Left renal cortex interstitium (tissue), 4 donors: ENCODE measurements at places on chromosomes 16 and 17. TPM values are rescaled to one million over a fixed set of nuclear protein-coding genes. Genes with fewer than 3 reads are reported as not detected.

DNA sequence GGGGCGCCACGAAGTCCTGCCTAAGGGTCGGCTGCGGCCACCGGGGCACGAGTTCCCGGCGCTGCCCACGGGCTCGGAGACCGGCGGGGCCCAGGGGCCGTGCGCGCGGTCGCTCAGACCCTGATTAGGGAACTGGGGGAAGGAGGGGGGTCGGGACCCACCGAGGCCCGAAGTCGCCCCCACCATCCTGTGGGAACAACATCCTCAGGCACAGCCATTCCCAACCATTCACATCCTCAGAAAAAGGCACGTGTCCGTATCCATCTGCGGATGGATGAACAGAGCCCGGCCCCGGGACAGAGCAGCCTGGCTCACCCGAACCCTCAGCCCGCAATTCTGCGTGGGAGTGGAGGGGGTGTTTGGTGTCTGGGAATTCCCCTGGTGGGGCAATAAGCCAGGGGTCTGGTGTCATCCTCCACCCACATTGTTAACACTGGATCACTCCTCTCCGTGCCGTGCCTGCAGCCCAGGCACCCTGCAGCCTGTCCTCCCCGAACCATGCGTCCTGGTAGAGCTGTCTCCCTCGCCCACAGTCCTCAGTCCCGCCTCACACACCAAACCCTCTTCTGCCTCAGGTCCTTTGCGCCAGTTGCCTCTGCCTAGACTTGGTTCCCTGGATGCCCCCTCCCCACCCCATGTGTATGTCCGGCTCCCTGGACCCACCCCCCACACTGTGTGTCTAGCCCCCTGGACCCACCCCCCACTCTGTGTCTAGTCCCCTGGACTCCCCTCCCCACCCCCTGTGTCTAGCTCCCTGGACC is 789 bp upstream of the CCDC57 start:
- DNase-seq, result no peak

- DNase-seq, result no peak
These were observed 61.2 kb upstream of the ENDOV start for GRCh38 chr17:80353718-80354275.

- DNase-seq, result no peak
These were observed 82.1 kb downstream of the MSI2 start for GRCh38 chr17:57338257-57338914.

GRCh38 chr16:87409781-87410180 is 17.6 kb downstream of the MAP1LC3B start:
- DNase-seq, result no peak

- peak; percentile 21 for DNase-seq
These were observed 1.5 kb downstream of the FGF11 start for GRCh38 chr17:7440834-7441195.

DNA sequence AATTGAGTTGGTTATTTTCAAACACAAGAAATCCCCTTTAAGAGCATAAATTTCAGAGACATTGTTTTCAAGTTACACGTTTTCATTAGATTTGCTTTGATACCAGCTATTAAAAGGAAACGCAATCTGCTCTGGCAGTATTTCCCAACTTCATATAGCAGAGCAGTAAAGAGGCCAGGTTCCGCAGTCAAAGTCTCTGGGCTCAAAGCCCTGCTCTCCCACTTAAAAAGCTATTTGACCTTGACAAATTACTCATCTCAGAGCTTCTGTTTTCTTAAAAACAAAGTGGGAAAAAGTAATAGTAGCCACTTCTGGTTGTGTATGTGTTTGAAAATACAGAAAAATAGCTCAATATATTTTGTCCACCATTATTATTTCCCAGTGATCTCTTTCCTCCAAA is 89.7 kb upstream of the CDYL2 start:
- no peak for DNase-seq

GRCh38 chr17:38415250-38416194 is 12.7 kb upstream of the ARHGAP23 start:
- DNase-seq, result no peak

- DNase-seq, result no peak
These were observed 211.2 kb downstream of the IRF8 start for GRCh38 chr16:86110134-86110533.

DNA sequence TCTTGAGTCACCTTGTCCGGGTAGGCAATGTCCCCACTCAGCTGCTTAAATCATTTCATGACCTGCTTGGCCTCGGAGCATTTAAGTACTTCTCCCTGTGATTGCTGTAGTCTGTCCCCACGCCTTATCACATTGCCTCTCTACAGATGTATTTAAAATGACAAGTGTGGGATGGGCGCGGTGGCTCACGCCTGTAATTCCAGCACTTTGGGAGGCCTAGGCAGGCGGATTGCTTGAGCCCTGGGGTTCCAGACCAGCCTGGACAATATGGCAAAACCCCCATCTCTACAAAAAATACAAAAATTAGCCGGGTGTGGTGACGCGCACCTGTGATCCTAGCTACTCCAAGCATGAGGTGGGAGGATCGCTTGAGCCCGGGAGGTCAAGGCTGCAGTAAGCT is 1.3 kb upstream of the GJC1 start:
- no peak for DNase-seq

- no peak for DNase-seq
These were observed 44.9 kb upstream of the TANGO6 start for GRCh38 chr16:68798398-68798797.

- no peak for DNase-seq
These were observed 40.8 kb downstream of the MRC2 start for GRCh38 chr17:62668091-62668804.

DNA sequence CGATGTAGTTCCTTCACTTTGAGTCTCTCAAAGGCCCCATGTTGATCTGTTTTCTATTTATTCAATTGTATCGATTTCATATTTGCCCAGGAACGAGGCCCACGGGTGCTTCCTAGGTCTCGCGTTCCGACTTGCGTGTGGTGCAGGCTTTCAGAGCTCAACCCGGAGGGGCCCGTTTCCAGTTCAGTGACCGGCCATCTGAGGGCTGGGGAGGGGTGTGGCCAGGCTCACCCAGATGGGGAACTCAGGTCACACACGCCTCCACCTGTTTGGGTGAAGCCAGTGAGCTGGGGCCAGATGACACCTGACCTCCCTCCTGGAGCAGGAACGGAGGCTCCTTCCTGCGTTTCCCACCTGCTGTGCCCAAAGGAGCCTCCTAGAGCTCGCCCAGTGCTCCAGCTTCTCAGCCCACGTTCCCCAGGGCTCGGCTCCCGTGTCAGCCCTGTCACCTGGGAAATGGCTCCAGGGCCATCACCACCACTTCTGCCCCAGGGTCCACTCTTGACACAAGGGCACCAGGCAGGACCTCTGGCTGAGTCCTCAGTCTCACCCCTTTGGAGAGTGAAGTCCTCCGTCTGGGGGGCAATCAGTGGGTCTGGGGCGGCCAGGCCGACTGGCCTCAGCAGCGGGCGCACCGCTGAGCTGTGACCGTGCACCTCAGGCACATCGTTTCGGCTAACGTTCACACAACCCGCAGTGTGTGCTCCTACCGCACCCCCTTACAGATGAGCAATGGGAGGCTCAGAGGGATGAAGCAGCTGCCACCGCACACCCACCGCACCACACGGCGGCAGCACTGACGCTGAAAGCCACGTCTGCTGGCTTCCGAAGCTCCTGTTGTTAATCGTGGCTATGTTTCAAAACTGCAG is 18.0 kb downstream of the FOXF1 start:
- DNase-seq, result no peak

- no peak for DNase-seq
These were observed 13.0 kb downstream of the SARM1 start for GRCh38 chr17:28384281-28385036.

DNA sequence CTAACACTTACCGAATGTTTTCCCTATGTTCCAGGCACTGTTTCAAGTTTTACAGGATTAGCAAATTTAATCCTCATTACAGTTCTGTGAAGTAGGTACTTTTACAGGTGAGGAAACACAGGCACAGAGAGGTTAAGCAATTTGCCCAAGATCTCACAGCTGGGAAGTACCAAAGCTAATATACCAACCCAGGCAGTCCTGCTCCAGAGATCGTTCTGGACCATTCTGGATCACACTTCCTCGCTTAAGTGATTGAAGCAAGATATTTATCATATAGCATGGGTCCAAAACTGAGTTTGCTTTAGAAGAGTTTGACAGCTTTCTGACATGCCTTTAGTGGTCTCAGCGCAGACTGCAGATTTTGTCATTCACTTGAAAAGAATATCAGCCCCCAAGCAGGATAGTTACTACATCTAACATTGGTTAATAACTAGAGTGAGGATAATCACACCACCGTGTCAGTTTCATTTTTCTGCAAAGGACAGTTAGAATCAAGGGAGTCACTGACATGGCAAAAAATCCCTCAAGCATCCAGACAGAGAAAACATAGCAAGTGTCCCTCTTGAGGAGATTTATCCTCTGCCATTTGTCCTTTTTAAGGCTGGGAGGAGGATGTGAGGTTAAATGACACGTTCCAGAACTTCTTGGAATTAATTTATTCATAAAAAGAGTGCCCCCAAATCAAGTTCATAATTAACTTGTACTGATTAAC is 5.1 kb downstream of the HS3ST3B1 start:
- no peak for DNase-seq

DNA sequence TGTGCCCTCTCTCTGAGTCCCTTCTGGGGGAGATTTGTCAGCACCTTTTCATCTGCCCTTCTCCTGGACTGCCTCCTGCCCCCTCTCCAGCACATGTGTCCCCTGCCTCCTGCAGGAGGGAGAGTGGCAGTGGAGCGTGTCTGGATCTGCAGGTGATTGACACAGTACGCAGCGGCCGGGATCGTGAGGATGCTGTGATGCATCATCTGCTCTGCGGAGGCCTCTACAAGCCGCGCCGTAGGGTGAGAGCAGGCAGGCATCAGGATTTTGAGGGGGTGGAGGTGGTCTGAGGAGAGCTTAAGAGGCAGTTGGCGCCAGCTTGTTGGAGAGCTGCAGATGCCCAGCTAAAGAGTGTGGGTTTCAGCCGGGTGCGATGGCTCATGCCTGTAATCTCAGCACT is 10.9 kb downstream of the SLC9A5 start:
- no peak for DNase-seq

GRCh38 chr17:41528959-41529353 is 848 bp upstream of the KRT19 start:
- no peak for DNase-seq

DNA sequence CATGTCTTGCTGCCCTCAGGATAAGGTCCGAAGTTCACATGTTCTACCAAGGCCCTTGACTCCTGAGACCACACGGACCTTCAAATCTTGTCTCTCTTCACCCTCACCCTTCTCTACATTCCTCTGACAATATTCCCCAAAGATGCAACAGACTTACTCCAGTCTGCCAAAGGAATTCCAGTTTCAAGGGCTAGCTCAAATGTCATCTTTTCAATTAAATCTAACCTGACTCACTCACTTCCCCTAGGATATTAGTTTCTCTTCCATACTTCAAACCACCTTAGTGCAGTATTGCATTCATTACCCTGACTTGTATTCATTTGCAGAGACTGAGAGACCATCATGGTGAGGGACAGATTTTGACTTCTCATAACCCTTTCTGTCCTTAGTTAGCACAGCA is 59.6 kb upstream of the ADCY9 start:
- no peak for DNase-seq

DNA sequence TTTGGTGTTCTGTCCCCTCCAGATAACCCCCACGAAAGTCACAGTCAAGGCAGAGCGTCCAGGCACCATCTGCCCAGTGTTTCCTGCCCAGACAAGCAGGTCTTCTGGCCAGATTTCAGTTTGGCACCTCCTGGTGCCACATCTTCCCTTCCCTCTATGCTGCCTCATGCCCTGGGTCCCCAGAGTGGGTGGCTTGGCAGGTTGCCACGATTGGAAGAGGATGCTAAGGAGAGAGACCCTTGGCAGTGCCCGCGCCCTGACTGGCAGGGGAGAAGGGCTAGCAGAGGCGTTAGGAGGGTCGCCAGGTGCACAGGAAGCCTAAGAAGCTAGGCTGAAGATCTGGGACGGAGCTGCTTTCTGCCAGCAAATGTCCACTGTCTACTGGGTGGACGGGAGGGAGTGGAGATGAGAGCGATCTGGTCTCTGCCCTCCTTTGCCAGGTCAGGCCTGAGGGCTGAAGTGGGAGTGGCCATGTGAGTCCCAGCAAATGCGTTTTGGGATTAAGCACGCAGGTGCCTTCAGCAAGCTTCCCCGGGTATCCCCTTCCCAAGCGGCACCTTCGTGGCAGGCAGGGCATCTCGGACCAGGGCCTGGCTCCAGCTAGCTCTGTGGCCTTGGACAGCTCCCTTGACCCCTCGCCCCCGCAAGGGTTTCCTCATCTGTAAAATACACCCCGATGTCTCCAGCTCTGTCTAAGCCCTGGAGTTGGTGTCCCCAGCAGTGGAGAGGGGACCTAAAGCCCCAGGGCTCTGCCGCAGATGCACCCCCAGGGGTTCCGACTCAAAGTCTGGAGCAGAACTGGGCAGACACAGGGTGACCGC is 13.4 kb upstream of the CD300A start:
- DNase-seq, result no peak

- no peak for DNase-seq
These were observed 128.7 kb downstream of the TANGO6 start for GRCh38 chr16:68972013-68972412.

DNA sequence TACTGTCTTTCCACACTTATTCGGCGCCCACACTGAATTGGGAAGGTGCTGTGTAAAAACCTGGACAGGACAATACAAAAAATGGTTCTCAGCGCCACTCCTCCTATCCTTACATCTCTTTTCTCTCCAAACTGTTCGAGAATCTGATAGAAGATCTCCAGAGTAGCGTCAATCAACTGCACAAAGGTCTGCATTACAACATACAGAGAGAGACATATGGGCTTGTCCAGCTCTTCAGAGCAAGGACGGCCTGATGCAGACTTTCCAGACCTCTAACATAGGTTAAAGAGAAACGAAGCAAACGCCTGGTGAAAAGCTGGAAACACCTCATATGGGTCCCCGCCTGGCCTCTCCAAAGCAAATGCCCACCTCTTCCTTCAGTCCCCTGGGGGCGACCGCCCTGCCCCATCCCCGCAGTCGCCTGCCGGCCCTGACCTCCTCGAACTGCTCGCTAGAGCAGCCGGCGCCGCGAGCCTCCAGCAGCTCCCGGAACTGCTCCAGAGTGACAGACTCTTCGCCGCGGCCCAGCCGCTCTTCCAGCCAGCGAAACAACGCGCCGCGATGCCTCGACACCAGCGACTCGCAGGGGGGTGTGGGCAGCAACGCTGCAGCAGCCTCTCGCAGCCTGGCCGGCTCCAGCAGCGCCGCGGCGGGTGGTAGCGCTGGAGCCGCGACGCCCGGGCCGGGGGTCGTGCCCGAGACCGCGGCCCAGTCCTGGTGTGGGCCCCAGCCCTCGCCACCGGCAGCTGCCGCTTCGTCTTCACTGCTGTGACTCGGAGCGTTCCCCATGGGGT is 526 bp downstream of the ZZEF1 start:
- no peak for DNase-seq

ZNF771 gene
- 5.8 TPM for polyA plus RNA-seq

FUS gene
- polyA plus RNA-seq, result 934 TPM

MYH11 gene
- polyA plus RNA-seq, result 9.9 TPM

MPV17L gene
- 7.1 TPM for polyA plus RNA-seq

TACO1 gene
- 26.7 TPM for polyA plus RNA-seq

IGFBP4 gene
- 380 TPM for polyA plus RNA-seq

SLC16A11 gene
- polyA plus RNA-seq, result 0.35 TPM

HEATR3 gene
- polyA plus RNA-seq, result 22.4 TPM

MFSD6L gene
- polyA plus RNA-seq, result 4.4 TPM
